IMR-90 (cell line): ENCODE measurements at places on chromosomes 2 and 18.
A peak's percentile ranks its signal among the peaks of the same experiment; 100 is the strongest.

- no peak for DNase-seq
Observed at GRCh38 chr2:24857746-24858145, 62.3 kb downstream of the ADCY3 start.

- DNase-seq: no peak
Observed at GRCh38 chr2:1656326-1656960, 87.9 kb downstream of the PXDN start.

DNA sequence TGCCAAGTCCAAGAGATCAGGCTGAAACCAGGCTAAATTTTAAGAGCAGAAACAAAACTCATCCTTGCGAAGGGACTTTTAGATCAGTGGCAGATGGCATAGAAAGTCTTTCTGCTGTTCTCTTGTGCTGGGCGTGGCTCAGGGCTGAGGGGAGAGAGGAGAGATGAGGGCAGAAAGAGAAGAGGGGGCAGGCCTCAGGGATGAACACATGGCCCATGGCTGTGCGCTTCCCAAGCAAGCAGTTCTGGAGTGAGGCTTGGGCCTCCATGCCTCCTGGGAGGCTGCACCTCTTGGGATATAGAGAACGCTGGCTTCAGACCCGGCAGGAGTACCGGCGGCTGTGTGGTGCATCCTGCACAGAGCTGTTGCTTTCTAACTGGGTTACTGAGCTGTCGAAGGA is 41.0 kb downstream of the HPCAL1 start:
- DNase-seq: no peak

- DNase-seq: no peak
Observed at GRCh38 chr2:224689539-224689938, 26.6 kb downstream of the CCDC195 start.

DNA sequence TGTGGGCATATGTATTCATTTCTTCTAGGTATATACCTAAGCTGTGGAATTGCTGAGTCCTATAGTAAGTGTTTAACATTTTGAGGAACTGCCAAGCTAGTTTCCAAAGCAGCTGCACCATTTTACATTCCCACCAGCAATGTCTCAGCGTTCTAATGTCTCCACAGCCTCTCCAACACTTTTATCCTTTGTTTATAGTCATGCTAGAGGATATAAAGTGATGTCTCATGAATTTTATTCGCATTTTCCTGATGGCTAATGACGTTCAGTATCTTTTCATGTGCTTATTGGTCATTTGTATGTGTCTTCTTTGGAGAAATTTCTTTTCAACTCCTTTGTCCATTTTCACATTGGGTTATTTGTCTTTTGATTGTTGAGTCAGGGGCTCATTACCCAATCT is 295.2 kb downstream of the NCKAP5 start:
- peak; percentile 37 for DNase-seq

- peak; percentile 70 for DNase-seq
Observed at GRCh38 chr2:64049633-64050220, 30.5 kb upstream of the VPS54 start.

DNA sequence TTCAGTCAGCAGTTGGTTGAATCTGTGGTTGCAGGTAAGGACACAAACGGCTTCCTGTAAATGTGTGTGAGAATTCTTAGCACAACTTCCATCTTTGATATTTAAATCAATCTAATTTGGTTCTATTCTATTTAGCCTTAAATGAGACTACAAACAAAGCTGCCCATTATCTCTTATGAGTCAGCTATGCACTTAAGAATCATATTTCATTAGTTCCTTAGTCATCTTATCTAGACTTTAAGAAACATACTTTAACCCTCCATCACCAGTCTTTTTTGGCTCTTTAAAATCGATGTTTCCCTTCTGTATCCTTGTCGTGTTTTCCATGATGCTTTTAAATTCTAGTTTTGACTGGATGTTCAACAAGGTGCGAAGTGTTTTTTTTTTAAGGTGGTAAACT is 114.4 kb upstream of the TMEM200C start:
- peak; percentile 86 for DNase-seq
